ENCODE measurements at places on chromosomes 3 and 15.
A peak's percentile ranks its signal among the peaks of the same experiment; 100 is the strongest.

GRCh38 chr3:10968401-10968800, 24.1 kb upstream of the SLC6A1 start:
- DNase-seq, result no peak

DNA sequence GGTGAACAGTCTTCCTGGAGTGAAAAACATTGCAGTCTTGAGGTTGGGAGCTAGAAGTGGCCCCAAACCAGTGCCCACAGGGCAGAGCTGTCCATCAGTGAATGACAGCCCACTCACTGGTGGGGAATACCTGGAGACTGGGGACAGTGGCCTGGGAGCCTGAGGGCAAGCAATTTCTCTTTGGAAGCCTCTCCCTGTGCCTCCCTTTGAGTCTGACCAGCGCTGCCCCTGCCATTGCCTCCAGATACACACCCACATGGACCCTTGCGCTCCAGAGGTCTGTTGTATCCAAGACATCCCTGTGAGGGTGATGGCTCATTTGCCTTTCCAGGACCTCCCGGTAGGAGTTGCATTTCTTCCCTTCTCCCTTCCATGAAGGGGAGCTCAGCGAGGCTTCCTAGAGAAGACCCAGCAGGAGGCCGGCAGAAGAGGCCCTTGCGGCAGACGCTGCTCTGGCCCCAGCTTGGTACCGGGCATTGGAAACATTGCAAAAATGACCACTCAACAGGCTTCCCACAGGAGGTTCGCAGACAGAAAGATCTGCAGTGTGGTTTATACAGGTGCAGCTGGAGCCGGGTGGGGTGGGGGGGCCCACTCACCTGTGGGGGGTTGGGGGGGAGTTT, 38.5 kb downstream of the KLF13 start:
- DNase-seq, result peak; percentile 3

GRCh38 chr3:11548721-11549131, 95.0 kb downstream of the VGLL4 start:
- no peak for DNase-seq

DNA sequence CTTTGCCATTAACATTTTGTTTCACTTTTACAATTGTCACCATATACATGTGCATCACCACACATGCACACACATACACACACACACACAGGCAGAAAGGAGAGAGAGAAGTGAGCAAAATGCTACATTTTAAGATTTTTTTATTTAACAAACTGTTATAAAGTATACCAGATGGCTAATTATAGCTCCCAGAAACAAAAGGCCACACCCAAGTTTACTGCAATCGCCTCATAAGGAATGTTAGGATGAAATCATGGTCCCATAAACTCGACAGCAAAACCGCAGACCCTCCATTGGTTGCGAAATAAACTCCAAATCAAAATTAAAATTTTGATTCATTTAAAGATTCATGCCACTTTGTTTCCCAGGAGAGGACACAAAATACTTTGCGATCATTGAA, 16.1 kb upstream of the C15orf61 start:
- no peak for DNase-seq

- DNase-seq, result no peak
These were observed 351.4 kb downstream of the CNTN3 start for GRCh38 chr3:74263031-74263430.

DNA sequence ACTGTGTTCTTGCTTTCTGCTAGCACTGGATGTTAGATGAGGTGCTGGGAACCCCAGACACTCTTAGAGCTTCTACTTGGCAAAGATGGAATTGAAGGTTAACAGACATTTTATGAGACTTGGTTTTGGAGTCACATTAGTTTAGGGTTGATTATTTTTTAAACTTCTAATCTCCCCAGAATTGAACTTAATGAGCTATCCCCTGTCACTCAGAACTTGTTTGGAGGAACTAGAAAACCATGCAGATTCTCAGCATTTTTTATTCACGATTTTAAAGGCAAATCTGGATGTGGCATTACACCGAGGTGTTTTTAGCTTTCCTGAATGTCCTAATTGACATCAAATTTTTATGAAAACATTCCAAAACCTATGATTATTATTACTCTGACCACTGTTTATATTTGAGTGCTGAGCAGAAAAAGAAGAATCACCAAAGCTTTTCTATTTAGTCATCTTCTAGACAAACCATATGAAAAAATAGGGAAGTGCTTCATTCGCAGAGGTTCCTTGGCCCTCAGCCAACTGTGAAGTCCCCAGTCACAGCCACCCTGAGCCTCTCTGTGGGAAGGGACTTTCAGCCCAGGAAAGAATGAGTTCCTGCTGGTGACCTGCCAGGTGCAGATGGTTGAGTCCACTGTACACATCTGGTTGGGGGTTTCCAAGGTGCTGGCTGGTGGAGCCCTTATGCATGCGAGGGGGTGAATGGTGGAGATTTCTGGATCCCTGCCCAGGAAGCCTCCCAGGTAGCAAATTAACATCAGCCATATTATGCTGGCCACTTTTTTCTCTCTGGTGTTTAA, 196.0 kb upstream of the TOPAZ1 start:
- DNase-seq, result peak; percentile 70

- DNase-seq, result no peak
These were observed 23.9 kb downstream of the LRIG1 start for GRCh38 chr3:66476852-66477381.

- DNase-seq, result no peak
These were observed 6.0 kb downstream of the MINDY2 start for GRCh38 chr15:58777107-58777506.

- DNase-seq, result no peak
These were observed 870.2 kb downstream of the SI start for GRCh38 chr3:164208048-164208447.

DNA sequence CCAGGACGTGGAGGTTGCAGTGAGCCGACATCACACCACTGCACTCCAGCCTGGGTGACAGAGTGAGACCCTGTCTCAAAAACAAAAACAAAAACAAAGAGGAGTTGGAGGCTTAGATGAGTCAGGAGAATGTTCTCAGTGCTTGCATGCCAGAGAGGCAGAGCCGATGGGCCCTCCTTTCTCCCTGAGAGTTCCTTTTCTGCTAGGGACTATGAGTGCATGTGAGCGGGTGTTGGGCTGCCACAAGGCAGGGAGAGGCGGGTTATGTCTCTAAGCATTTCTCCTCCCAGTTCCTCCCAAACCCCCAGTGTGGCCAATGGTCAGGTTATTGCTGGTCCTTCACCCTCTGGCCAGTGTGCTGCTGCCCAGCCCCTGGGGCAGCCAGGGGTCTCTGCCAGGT, 45.1 kb downstream of the RTP1 start:
- peak; percentile 57 for DNase-seq

DNA sequence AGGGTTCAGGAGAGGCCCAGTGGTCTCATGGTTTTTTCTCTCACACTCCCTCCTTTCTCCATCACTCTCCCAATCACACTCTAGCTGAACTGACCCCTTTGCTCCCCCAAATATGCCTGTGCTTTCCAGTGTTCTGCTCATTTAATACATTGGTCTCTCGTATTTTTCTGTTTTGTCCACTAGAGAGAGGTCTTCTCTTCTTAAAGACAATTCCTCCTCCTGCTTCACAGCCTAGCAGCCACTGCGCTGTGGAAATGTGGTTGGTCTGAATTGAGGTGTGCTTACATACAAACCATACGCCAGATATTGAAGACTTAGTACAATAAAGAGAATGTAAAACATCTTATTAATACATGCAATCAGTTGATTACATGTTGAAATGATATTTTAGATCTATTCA, 60.6 kb upstream of the XCR1 start:
- no peak for DNase-seq

GRCh38 chr3:14488286-14489041, 51.7 kb downstream of the GRIP2 start:
- DNase-seq, result peak; percentile 52

DNA sequence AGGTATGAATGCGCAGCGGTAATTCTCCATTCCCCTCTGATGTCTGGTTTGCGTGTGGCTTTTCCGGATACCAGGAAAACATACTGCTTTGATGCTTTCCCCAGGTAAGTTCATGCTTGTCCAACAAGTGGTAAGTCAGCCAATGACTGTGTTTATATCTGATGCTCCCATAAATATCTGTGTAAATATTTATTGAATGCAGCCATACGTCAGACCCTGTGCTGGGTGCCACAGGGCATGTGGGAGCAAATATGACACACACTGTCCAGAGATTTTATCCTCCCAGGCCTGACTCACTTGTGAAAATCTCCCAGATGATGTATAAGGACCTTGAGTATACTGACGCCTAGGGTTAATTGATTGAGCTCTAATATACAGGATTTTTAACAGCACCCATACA, 29.6 kb upstream of the CEMIP start:
- no peak for DNase-seq

- DNase-seq, result no peak
These were observed 87.9 kb downstream of the ULK4 start for GRCh38 chr3:41874022-41874421.

DNA sequence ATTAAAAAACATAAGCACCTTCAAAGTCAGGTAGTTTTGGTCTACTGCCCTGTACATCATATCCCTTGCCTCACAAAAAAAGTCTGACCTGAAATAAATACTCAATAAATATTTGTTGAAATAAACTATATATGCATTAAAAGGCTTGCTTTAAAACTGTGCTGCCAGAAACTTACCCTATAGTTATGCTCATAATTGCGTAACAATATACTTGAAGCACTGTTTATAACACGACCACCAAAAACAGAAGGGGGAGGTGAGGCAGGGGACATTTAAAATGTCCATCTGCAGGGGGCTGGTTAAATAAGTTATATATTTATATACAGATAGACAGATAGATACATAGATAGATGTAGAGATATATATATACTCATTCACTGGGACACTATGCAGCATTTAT, 549.5 kb downstream of the MAGI1 start:
- no peak for DNase-seq

GRCh38 chr15:43256341-43256740, 10.4 kb downstream of the TGM5 start:
- no peak for DNase-seq

GRCh38 chr3:78632925-78633553, 1134.8 kb downstream of the ROBO1 start:
- DNase-seq, result no peak

DNA sequence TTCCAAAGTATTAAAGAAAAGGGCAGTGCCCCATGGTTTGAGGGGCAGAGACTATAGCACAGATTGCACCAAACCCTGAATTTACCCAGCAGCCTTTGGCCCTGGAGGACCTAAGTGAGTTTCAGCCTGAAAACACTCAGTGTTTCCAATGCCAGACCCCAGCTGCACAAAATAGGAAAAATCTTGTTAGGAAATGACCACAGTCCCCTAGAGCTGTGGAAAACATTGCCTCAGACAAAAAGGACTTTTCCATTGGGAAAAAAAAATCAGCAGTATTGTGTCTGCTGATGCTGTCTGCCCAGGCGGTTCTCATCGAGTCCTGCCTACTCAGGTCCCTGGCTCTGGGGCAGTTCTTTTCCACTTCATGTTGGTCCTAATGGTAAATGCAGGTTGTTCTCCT, 121.7 kb upstream of the DLG1 start:
- DNase-seq, result no peak

DNA sequence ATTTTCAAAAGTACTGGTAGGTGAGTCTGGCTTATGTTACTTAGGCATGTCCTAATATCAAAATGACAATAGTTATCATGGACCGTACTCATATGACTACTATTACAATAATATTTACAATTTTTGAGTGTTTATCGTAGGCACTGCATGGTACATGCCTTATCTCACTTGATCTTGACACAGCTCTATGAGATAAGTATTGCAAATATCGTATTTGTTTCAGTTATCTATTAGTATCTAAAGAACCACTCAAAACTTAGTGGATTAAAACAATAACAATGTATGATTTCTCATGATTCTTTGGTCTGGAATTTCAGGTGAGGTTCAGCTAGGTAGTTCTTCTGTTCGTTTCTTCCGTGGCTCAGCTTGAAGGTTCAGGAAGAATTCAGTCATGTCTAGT, 59.7 kb upstream of the XCR1 start:
- DNase-seq, result no peak

DNA sequence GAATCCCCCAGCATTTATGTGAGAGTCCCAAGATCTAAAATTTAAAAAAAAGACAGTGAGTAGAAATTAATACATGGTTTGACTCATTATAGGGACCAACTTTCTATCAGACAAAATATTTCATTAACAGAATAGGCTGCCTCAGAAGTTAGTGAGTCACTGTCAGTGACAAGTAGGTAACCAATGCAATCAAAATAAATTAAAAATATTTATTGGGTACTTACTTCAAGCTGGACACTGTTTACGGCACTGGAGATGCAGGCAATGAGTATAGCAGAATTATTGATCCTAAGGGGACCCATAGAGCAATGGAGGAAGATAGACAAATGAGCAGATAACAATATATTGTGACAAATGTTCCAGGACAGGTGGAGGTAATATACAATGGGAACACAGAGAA, 135.6 kb upstream of the BCL6 start:
- no peak for DNase-seq

DNA sequence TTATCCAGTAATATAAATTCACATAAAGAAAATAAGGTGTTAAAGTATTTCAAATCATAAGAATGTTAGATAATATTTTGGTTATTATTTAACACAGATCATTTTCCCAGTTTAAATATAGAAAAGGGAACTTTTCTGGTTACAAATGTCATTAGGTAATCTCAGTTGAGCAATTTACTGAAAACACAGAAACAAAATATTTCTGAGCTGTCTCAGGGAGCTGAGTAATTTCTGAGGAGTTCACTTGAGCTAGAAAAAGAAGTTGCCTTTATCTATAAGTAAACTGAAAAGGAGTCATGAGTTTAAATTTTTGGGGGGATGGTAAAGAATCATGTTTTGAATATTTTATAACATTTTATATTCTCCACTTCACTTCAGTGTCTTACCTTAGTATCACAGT, 855.4 kb upstream of the ARPP21 start:
- DNase-seq, result no peak

DNA sequence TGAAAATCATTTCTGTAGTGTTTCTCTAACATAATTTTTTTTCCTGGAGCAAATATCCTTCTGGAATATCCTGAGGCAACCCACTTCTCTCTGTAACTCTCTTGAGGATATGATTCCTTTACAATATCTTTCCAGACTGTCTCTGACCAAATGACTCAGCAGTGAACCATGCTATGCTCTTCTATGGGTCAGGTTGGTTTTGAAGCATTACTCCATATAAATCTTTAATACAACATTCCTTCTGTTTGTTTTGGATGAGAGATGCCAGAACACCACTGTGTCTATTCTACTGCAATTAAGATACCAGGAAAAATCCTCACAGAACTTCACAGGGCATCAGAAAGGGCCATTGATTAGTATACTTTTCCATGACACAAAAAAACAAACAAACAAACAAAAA, 626.4 kb upstream of the ZNF385D start:
- no peak for DNase-seq

DNA sequence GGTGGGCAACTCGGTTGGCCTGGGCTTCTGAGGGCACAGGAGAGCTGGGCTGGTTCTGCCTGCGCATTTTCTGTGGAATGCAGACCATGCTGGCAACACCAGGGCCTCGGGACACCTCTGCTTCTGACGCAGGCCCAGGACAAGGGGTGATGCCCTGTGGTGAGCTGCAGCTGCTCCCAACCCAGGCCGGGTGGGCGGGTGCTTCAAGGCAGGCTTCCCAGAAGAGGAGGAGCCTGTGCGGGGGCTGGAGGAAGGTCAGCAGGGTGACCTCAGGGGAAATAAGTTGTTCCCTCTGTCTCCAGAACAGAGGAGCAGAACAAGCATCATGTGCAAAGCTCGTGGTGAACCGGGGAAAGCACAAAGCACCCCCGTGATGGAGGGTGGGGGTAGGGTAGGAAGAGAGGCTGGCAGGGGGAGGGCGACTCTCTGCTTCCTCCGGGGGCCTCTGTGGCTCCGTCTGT, 11.0 kb upstream of the PLXNA1 start:
- peak; percentile 96 for DNase-seq

- DNase-seq, result no peak
These were observed 31.2 kb downstream of the SLC25A36 start for GRCh38 chr3:140972833-140973232.

- peak; percentile 50 for DNase-seq
These were observed 569.8 kb upstream of the IL12A start for GRCh38 chr3:159418571-159419526.
